AG09309 (cell line): ENCODE measurements at places on chromosomes 1 and 21.

DNA sequence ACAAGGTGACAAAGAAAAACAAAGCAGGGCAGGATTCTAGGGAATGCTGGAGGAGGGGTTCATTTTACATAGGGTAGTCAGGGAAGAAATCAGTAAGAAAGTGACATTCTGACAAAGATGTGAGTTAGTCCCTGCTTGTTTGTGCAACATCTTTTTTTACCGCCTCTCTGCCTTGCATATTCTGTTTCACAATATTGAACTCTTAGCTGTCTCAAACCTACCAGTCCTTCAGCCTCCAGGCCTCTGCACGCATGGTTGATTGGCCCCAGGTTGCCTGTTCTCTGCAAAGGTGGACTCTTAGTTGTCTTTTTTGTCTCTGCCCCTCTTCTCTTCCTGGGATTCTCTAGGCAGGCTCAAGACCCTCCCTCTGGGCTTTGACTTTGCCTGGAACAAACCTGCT lies 152.2 kb upstream of the RUNX1 start:
- no peak for DNase-seq

DNA sequence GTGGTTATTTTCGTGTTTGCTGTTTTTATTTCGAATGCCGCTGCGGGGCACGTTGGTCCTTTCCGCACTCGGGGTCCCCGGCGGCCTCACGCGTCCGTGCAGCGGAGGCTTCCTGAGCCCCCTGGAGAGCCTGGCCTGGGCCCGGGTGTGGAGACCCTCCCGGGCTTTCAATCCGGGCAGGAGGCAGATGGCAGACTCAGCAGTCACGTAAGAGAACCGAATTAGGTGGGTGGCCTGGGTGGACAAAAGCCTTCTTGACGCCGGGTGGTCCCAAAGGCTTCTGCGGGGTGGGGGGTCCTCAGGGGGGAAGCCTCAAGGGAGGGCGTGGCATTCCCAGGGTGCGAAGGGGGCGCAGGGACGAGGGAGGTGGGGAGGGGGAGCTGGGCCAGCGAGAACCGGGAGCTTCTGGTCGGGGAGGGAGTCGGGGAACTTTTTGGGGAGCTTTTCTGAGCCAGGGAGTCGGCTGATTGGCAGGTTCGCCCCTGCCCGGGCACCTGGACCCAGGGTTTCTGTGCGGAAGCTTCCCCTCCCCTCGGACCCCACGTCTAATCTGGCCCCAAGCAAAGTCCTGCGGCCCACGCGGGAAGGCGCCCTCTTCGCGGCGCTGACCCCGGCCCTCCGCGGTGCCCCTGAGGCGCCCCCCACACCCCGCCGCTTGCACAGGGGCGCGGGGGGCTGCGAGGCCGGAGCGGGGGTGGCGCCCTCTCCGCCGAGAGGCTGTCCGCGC lies 1.3 kb upstream of the HES4 start:
- DNase-seq = no peak

- DNase-seq = peak; percentile 96
Measured at GRCh38 chr1:35505911-35506798, 51.0 kb downstream of the KIAA0319L start.

GRCh38 chr1:64471218-64472039 lies 1.5 kb downstream of the CACHD1 start:
- no peak for DNase-seq

DNA sequence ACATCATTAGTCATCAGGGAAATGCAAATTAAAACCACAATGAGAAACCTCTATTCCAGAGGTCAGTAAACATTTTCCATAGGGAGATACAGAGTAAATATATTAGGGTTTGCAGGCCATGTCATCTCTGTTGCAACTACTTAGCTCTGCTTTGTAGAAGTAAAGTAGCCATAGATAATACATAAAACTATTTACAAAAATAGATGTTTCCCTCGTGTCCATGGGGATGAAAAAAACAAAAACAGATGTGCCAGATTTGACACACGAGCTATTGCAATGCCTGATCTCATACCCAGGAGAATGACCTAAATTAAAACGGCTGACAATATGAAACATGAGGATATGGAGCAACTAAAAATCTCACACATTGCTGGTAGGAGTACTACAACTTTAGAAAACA lies 17.3 kb downstream of the LTN1 start:
- peak; percentile 31 for DNase-seq

DNA sequence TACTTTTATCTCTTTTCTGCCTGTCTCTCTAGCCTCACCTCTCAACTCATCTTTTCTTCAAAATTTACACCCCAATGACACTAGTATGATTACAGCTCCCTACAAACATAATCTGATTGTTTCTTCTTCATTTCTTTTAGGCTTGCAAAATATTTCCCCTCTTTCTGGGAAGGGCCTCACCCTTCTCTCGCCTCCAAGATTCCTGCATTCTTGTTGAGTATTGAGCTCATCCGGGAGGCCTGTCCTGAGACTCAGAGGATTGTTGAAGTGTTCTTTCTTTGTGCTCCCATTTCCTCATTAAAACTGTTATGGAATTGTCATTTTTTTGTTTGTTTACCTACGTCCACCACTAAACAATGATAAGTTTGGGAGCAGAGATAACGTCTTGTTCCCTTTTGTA lies 99.1 kb upstream of the CHRM3 start:
- no peak for DNase-seq

DNA sequence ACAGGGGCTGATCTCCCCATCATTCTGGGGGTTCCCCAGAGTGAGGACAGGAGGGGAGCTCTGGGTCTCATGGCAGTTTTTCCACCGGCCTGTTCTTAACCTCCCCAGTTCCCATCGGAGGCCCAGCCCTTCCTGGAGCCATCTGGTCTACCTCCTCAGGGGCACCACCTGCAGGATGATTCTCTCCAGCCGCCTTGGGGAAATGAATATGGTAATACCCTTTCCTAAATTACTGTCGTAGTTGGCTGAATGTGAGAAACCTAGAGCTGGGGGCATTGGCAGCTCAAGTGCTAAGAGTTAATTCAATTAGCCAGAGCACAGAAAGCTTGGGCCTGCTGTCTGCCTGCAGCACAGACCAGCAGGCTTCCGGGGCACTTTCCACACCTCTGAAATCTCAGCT lies 64.9 kb downstream of the TAS1R2 start:
- no peak for DNase-seq

DNA sequence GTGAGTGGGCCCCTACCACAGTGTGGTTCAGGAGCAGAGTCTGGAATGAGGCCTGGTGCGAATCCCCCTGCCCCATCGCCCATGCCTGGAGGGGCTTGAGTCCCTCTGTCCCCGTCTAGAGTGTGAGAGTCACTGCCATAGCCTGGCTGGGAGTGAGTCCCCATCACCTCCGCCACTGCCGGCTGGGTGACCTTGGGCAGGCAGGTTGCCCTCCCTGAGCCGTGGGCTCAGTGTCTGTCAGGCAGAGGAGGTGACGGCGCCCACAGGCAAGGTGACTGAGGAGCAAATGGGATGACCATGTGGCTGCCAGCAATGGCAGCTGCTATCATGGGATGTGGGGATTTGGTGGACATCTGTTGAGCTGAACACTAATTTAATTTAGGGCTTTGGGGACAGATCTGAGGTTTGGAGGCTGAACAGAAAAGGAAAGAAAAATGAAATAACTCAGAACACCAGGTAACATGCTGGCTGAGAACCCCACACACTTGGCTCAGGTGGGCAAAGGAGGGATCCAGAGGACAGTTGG lies 38.1 kb upstream of the GPR153 start:
- DNase-seq = no peak

DNA sequence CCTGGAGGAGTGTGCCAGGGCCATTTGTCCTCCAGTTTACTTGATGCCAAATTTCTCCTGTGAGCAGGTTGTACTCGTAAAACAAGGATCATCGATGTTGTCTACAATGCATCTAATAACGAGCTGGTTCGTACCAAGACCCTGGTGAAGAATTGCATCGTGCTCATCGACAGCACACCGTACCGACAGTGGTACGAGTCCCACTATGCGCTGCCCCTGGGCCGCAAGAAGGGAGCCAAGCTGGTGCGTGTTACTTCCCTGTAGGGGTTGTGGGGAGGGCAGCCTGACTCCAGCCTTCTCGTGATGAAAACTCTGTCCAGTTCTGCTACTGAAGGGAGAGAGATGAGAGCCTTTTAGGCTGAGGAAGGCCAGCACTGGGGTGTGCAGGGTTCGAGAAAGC lies 2.2 kb downstream of the RPS8 start:
- DNase-seq = no peak

- no peak for DNase-seq
Measured at GRCh38 chr1:24932284-24932683, 2.2 kb upstream of the RUNX3 start.

- no peak for DNase-seq
Measured at GRCh38 chr1:145696630-145696960, 10.6 kb downstream of the PDZK1 start.

- peak; percentile 7 for DNase-seq
Measured at GRCh38 chr21:16644685-16645084, 868.2 kb upstream of the CXADR start.

GRCh38 chr1:115218034-115218405 lies 120.0 kb downstream of the NGF start:
- no peak for DNase-seq

DNA sequence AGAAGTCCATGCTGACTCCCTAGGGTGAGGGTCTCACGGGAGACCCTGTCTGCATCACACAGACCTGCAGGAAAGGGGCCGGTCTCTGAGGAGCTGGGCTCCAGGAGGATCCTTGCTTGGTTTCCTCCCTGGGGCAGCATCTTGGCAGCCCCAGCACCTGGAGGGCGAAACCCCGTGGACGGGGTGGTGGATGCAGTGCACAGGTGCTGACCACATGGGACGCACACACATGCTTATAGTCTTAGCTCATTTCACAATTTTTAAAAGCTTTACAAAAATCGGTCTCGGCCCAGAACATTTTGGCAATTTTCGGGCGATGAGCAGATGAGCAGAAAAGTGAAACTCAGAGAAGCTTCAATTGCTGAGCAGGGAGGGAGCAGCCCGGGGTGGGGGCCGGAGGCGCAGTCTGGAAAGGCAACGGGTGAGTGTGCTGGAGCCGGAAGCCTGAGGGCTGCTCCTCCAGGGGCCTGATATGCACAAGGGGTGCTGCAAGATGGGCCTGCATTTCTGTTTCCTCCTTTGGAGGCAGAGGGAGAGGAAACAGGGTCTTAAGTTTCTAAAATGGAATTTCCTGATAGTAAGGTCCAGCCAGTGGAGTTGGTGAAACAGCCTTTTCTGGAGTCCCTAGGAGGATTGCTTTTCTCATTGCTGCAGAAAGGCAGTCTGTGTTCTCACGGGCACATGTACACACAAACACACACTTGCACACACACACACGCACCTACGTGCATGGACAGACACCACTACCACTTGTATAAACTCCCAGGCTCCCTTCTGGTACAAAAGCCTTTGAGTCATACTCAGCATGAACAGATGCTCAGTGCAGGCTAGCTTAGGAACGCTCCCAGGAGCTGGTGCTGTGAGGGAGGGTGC lies 60.6 kb downstream of the SCCPDH start:
- peak; percentile 18 for DNase-seq

- DNase-seq = no peak
Measured at GRCh38 chr1:66276218-66276617, 257.7 kb upstream of the SGIP1 start.

- no peak for DNase-seq
Measured at GRCh38 chr1:24745711-24746413, 615 bp downstream of the CLIC4 start.

- no peak for DNase-seq
Measured at GRCh38 chr1:25779894-25780293, 20.1 kb upstream of the SELENON start.

DNA sequence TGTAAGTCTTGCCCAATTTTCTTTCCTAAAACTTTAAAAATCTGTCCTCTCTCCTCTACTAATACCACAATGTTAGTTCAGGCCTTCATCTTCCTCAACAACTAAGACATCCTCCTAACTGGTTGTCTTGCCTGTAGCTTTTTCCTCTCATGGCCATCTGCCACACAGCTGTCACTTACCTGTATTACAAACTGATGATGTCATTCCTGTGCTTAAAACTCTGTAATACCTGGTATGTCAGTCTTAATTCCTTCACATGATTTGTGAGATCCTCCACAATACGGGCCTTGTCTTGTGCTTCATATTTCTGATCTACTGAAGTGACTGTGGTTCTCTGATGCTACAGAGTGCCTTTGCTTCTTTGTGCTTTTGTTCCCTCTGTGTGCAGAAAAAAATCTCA lies 9.8 kb downstream of the MRPS14 start:
- DNase-seq = no peak

- no peak for DNase-seq
Measured at GRCh38 chr1:8083739-8084484, 57.8 kb upstream of the ERRFI1 start.

DNA sequence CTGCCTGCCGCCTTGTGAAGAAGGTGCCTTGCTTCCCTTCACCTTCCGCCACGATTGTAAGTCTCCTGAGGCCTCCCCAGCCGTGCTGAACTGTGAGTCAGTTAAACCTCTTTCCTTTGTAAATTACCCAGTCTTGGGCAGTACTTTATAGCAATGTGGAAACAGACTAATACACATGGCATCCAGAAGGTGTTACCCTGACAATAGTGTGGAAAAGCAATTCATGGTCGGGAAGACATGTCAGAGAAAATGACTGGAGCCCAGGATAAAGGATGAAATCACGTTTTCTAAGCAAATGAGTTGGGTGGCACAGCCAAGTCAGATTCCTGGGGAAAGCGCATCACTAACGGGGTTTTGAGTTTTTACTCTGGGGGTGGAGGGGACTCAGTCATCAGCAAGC lies 76.4 kb downstream of the HLCS start:
- DNase-seq = no peak
